ENCODE measurements at places on chromosomes 7 and 10.

GRCh38 chr7:74453322-74454011 lies at the start of gene GTF2IRD1:
TSS of gene GTF2IRD1 (plus strand) at chr7:74453906. CDS start at chr7:74508081, 54,175 bp downstream.
- peak; percentile 71 for DNase-seq

GRCh38 chr10:71509444-71509843 lies 112.7 kb downstream of the CDH23 start:
- no peak for DNase-seq

DNA sequence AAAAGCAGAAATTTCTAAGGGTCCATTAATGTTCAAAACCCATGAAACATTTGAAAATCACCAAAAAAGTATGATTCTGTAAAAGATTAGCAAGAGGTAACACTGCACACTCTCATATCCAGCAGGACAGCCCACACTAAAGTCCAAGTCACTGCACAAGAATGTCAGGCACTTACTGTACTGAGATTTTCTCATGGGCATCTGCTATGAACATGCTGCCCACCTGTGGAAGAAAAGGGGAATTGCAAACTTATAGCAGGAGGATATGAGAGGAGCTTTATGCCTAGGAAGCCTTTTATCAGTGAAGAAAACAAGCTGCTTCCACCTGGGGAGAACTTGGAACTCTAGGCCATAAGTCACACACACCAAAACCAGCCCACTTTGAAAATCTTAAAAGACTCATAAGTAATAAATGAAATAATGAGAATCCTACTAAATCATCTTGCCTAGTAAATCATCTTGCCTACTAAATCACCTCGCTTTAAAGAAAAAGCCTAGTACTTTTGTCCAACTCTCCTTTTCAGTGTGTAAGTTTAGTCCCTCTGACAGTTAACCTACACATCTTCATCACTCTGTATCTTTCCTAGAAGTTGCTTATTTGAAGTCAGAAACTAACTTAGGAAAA lies 46.1 kb downstream of the ARMH3 start:
- DNase-seq, result peak; percentile 52

DNA sequence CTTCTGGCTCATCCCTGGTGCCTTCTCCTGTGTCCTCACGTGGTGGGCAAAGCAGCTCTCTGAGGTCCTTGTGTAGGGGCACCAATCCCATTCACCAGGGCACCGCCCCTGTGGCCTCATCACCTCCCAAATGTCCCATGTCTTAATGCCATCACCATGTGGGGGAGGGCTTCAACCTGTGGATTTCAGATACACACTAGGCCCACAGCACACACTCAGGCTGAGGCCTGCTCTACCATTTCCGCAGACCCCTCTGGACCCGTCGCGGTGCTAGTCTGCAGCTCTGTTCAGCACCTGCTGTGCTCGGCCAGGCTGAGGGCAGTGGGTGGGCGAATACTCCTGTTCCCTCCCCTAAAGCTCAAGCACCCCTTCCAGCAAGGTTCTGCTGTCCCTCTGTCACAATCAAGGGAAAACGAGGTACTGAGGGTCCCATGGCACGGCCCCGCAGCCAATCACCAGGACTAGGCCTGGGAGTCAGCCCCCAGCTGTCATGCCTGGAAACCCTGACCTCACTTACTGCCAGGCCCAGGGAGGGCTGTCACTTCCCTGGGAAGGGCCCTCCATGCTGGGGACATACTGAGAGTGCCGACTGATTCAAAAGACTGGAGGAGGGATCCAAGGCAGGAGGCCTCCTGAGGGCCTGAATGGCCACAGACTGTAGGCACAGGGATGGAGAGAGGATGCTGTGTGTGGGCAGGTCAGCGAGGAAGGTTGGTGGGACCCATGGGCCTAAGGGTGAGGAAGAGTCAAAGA lies 123.8 kb upstream of the RET start:
- DNase-seq, result no peak

DNA sequence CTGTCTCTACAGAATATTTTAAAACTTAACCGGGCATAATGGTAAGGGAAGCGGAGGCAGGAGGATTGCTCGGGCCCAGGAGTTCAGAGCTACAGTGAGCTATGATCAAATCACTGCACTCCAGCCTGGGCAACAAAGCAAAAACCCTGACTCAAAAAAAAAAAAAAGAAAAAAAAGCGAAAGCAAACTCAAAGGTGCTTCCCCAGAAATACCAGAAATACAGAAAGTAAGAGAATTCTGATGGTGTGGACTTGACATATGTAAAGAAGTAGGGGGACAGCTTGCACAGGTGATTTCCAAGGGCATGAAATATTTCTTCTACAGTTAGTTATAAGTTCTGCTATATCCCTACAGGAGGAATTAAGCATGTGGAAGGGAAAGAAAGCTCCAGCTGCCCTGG lies 69.7 kb upstream of the APBB1IP start:
- no peak for DNase-seq

DNA sequence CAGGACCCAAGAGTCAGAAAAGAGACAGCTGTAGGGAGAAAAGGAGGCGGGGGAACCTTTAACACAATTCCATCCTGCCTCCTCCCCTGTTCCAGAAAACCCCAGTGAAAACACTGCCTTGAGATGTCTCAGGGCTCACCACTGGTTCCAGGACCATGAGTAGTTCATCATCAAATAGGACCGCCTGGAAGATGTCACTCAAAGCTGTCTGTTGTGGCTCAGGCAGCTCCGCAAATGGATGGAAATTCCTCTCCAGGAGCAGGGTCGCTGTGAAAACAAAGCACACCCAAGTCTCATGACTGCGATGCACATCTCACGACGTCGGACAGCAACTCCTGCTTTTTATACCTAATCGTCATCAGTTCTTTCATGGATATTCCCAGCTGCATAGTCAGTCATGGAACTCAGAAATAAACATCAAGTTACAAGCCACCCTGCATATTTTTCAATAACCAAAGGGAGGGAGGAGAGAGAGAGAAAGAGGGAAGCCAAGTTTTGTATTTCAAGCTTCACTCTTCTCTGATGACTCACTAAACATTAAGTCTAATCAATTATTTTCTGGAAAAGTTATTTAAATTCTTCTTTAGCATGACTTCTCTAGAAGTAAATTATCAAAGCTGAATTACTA lies 49.2 kb downstream of the GSDME start:
- DNase-seq, result no peak

DNA sequence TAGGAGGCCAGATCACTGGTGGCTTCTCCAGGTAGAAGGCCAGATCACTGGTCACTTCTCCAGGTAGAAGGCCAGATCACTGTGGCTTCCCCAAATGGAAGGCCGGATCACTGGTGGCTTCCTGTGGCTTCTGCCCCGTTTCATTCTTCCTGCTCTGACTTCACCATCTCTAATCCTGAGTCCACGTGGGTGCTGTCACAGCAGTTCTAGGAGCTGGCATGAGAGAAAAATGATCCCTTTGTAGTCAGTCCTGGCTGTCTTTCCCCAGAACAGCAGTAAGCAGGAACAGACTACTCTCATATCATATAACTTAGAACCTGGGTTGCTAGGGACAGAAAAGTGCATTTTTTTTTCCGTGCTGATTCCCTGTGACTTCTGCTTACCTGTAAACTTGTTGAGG lies 90.9 kb downstream of the ACTR3B start:
- no peak for DNase-seq

GRCh38 chr10:95445223-95445836 lies 115.8 kb downstream of the SORBS1 start:
- no peak for DNase-seq

DNA sequence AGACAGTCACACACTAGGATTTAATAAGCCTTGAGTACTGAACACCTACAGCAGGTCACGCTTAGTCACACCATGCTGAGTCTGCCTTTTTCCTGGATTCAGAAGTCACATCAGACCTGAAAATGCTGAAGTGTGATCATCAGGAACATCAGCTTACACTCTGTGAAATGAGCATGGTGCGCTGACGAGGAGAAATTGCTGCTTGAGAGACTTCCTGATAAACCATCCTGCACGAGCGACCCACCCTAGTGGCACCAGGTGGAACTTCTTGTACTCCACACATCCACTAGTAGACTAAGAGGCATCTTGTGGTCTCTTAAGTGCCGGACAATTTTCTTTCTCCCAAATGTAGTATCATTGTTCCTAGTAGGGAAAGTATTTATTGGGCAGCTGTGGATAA lies 51.8 kb upstream of the MRLN start:
- DNase-seq, result peak; percentile 43

GRCh38 chr7:108135446-108136190 lies 5.5 kb upstream of the LAMB4 start:
- DNase-seq, result no peak

- DNase-seq, result no peak
Observed at GRCh38 chr7:97090761-97091353, 26.6 kb upstream of the SDHAF3 start.

GRCh38 chr10:44064317-44064716 lies 320.6 kb downstream of the CXCL12 start:
- DNase-seq, result no peak

- no peak for DNase-seq
Observed at GRCh38 chr7:101370836-101371235, 8.2 kb downstream of the COL26A1 start.

GRCh38 chr7:1192171-1192676 lies 32.2 kb upstream of the ZFAND2A start:
- DNase-seq, result no peak

GRCh38 chr10:549391-549790 lies 140.1 kb downstream of the DIP2C start:
- DNase-seq, result no peak

DNA sequence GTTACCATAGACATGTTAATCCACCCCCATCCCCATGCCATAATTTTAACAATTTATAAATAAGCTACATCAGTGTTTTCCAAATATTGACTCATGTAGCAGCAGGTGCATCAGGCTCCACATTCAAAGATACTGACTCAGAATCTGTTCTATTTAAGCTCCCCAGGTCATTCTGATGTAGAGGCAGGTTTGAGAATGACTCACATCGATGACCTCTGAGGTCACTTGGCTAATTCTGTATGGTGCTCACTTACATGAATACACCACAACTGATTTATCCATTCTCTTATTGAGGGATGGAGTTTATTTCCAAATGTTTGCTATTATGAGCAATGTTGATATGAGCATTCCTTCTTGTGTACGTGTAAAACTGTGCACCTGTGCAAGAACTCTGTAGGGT lies 1159.0 kb downstream of the TYW1 start:
- no peak for DNase-seq

GRCh38 chr7:109224100-109224499 lies 654.4 kb downstream of the DNAJB9 start:
- no peak for DNase-seq

DNA sequence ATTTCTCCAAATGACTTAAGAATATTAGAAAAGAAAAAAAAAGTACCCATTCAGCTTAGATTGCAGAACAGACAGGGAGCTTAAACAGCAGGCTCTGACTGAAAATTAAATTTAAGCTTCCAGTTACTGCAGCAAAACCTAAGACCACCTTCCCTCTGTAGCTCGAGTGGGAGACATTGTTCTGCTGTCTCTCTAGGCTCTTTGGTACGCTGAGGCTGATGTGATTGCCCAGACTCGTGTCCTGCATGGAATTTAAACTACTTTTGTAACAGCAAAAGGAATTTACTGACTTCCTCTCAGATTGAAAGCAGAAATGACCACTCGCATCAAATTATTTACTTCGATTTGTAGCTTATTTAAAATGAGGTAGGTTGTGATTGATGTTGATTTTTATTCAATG lies 124.6 kb downstream of the LRRTM3 start:
- no peak for DNase-seq

DNA sequence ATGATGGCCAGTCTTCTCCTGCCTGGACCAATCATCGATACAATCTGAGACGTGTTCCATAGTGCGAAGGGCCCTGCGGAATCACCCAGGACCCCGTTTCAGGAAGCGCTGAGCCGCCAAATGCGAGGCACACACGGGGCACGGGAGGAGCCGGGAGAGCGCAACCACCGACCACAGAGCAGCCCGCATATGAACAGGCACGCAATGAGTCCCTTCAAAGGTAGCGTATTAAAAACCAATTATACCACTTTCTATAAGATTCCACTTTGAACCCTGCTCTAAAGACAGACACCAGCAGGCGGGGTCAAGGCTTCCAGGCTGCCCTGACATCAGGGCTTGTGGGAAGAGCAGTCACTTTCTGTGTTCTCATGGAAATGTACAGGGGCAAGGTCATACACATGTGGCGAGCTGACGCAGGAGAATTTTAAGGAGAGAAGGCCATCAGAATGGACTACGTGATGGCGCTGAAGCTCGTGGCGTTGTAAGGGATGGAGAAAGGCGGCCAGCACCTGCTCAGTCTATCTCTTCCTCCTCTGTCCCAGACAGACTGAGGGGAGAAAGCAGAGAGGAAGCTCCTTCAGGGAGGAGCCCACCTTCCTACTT lies 46.2 kb downstream of the AMZ1 start:
- no peak for DNase-seq

DNA sequence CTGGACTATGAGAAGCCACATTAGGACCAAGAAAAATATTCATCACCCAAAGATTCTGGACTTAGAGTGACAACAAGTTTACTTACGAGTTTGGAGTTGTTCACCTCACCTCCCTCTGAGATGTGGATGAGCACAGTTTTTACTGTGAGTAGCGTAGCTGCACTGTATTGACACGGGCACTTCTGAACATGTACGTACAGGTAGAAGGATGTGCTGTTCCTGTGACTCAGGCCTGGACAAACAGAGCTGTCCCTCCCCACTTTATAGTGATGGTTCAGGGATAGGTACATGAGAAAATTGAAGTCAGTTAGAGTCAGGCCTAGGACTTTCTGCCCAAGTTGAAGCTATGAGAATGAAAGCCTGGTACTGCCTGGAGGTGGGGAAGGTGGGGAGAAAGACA lies 80.9 kb upstream of the DYNC1I1 start:
- DNase-seq, result no peak

DNA sequence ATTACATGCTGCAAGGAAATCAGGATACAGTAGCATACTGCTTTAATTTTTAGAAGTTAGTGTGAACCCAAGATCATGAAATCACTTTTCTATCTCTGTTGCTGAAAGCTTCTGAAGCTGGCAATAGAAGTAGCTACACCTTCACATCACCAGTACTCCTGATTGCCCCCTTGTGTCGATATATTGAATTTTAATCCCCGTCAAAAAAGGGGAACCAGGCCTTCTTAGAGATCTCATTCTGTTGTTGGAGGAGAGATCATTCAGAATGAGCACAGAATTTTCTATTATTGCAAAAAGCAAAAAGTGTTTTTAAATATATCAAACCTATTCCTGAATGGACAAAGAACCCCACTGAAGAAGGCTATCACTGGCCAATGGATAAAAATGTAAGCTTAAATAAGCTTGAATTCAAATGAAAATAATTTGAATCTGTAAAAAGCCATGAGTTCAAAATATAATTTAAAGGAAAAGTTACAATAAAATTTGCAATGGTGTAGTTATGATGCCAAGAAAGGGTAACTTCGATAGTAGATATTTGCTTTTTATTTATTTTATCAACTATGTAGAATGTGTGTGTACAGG lies 39.7 kb upstream of the TEX47 start:
- peak; percentile 54 for DNase-seq

GRCh38 chr7:39293056-39293823 lies 273.0 kb upstream of the YAE1 start:
- DNase-seq, result no peak

GRCh38 chr7:17477182-17477581 lies 178.7 kb downstream of the AHR start:
- DNase-seq, result no peak

All from NCI-H1436 (cell line).